ENCODE measurements at places on chromosomes 6 and 20.

- DNase-seq, result no peak
Measured at GRCh38 chr20:48295445-48295903, 510.2 kb upstream of the SULF2 start.

GRCh38 chr6:52502306-52503029 lies 74.4 kb downstream of the TRAM2 start:
- DNase-seq, result no peak

DNA sequence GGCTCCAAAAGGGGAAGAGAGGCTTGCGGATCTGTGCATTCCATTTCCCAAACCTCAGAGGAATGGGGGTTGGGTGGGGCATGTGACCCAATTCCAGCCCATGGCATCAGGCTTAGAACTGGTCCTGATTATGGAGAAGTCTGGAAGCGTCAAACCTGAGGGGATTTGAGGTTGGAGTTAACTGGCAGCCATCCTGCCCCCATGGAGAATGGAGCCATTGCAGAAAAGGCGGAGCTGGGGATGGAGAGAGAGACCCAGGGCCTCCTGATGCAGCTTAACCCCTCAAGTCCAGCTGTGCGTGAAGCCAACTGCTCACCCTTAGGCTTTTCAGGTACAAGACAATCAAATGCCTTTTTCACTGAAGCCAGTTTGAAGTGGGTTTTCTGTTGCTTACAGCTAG lies 9.9 kb upstream of the SDCBP2 start:
- DNase-seq, result no peak

GRCh38 chr6:27161946-27162603 lies 85.4 kb upstream of the PRSS16 start:
- DNase-seq, result no peak

DNA sequence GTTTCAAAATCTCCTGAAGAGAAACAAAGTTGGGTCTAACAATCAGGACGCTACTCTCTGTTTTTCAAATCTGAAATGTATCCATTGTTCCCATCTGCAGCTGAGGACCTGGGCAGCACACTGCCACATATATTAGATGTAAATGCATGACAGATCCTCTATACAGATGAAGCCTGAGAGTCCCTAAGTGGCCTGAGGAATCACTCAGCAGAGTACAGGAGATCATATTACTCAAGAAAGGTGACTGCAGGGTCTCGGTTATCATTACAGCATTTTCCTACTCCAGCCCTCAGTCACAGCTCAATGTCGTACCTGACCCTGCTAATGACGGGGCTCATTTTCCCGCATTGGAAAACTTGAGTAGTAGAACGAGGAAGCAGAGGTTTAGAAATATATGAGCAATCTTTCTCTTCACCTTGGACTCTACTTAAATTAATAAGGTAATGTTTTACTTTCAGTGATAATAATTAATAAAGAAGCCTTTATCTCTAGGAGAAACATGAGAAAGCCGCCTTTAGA lies 256.2 kb upstream of the IRAK1BP1 start:
- DNase-seq, result no peak

DNA sequence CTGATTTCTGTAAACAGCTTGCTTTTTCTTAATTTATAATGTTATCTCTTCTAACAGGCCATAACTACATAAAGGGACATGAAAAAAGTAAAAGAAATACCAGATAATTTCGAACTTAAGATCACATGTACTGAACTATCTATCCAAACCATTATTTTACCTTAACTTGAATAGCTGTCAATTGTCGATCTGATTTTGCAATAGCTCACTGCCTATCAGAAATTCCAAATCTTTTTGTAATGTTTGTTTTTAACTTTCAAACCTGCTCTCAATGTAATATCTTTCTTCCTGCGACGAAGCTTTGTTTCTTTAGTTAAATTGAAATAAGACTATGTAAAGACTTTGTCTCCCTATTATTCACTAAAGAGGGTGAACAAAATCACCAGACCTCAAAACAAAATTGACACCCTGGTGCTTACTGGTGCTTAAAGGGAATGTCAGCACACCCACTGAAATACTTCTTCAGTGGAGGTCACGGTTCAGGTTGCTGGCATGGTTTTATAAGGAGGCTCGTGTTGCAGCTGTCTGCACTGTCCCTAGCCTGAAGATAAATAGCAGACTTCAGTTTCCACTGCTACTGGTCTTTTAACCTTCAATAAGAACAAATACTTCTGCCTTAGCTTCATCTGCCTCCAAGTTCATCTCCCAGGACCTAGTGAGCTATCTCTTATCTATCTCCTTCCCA lies 117.5 kb upstream of the QKI start:
- DNase-seq, result no peak

DNA sequence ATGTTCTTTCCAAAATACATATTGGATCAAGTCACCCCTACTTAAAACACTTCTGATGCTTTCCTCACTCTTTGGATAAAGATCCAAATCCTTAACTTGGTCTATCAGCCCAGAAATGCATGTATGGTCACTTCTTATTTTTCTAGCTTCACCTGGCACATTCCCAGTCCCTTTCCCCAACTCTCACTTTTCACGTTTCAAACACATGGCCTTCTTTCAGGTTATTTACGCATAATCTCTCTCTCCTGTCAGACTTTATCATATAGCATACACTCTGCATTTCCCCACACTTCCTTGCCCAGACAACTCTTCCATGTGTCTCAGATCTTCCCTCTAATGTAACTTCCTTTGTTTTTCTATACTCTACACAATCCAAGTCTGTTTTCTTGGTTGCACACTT lies 12.8 kb downstream of the PHIP start:
- no peak for DNase-seq

DNA sequence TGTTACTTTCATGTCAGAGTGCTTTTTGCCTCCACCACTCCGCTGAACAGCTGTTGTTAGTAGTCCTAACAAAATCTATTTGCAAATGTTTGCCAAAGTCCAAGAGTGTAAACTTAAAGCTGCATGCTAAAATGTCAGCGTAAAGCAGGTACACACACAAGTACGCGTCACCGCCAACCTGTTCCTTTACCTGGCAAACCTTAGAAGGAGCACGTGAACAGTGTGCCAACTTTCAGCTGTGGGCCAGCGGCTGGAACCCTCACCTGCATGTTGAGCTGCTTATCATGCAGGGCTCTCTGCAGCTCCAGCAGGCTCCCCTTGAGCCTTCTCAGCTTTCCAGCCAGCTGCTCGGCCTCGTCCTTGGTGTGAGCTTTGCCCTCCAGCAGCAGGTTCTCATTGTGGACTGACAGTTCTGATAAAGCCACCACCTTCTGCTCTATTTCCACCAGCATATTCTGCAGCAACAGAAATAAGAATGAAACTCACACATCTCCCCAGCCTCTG lies 359.3 kb downstream of the SYNE1 start:
- no peak for DNase-seq

DNA sequence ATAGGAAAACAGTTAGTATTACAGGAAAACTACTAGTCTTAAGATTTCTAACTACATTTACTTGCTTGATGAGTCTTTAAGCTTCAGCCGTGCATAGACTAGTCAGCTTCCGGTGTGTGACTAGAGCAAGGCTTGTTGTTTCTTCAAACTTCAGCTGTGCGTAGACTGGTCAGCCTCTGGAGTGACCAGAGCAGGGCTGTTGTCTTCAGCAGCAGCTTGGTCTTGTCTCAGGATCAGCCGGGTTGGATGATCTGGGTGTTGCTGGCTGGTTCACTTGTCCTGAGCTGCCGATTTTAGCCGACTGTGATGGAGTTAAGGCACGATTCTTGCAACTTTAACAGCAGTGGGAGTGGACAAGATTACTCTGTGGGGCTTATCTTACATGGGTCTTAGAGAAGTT lies 44.7 kb downstream of the HLA-C start:
- DNase-seq, result no peak

GRCh38 chr20:23061734-23062561 lies 12.5 kb upstream of the THBD start:
- DNase-seq, result no peak
